ENCODE measurements at places on chromosomes 12 and 14.

GRCh38 chr14:72517736-72518135 is 376.2 kb downstream of the DPF3 start:
- no peak for DNase-seq

- DNase-seq: peak; percentile 91
These were observed at the start of gene EPS8 for GRCh38 chr12:15789220-15790171. EPS8 (minus strand) TSS chr12:15789388; CDS start chr12:15682951, 106,437 bp downstream.

- no peak for DNase-seq
These were observed 223.3 kb downstream of the RGS6 start for GRCh38 chr14:72155379-72155993.

GRCh38 chr12:64892561-64892960 is 68.1 kb downstream of the TBC1D30 start:
- DNase-seq: no peak

- DNase-seq: peak; percentile 46
These were observed 3.6 kb upstream of the RHOF start for GRCh38 chr12:121796855-121797751.

DNA sequence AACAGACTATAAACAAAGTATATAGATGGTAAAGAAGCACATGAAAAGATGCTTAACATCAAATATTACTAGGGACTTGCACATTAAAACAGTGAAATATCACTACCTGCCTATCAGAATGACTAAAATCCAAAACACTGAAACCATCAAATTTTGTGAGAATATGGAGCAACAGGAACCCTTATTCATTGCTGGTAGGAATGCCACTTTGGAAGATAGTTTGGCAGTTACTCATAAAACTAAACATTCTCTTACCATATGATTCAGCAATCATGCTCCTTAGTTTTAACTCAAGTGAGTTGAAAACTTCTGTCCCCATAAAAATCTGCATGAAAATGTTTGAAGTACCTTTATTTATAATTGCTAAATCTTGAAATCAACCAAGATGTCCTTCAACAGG is 297.6 kb downstream of the DAD1 start:
- DNase-seq: no peak

- DNase-seq: no peak
These were observed 36.1 kb upstream of the LRRK2 start for GRCh38 chr12:40188558-40189320.

DNA sequence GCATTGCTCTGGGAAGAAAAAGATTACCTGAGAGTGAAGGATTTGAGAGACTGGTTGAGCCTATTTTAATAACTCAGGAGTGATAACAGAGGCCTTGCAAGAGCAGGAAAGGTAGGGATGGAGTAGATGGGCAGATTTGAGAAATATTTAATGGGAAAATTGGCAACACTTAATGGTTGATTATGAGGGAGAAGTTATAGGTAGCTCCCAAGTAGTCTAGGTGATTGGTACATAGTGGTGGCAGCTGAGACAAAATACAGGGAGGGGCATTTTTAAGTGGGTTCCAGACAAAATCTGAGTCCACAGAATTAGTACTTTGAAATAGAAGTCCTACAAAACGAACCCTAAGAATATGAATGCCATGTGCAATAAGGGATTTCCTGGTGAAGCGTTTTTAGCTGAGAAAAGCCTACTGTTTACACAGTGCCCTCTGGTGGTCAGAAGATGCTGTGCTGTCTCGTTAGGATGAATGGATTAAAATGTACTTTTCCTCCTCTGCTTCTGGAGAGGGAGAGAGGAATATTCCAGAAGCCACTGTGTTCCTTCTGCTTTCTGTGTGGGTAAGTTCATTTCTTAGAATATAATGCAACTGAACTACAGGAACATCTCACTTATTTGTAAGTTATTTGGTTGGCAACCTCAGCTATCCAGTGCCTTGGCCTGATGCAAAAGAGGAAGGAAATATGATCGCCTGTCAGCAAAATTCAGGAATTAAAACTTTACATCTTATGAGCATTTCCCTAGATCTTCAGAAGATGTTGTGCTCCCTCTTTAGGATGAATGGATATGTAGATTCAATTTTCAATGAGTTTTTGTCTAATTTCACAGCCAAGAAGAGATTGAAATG is 6.5 kb downstream of the ZBTB1 start:
- DNase-seq: peak; percentile 46

GRCh38 chr12:117005417-117006046 is 93.7 kb downstream of the TESC start:
- DNase-seq: no peak

DNA sequence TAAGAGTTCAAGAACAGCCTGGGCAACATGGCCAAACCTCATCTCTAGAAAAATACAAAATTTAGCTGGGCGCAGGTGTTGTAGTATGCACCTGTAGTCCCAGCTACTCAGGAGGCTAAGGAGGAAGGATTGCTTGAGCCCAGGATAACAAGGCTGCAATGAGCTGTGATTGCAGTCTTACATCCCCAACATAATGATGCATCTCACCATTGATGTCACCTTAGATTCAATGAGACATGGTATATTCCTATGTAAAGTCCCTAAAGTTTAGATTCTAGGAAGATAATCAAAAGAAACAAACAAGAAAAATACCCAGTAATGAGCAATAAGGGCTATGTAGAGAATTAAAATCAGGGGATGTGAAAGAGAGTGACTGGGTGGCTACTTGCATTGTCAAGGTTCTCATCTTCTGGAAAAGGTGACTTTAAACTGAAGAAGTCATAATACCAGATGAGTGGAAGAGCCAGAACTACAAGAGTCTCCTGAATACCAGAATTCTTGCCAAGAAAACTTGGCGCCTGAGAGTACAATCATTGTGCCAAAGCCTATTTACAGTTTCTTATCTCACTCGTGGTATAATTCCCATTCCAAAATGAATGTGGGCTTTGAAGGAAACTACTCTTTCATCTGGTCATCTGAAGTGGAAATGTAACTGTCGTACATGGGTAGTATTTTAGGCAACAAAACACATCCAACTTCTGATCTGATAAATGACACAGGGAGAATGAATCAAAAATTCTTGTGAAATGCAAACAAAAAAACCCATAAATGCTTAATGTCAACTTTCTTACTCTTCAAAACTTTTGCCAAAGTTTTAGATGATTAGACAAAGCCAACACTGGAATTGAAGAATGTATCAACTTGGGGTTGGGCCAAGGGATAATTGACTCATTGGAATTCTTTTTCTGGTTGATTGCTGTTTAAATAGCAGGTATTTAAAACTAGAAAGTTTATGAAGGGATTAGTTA is 81.1 kb upstream of the ST8SIA1 start:
- no peak for DNase-seq

GRCh38 chr14:81068176-81068782 is 112.9 kb downstream of the TSHR start:
- DNase-seq: no peak

- no peak for DNase-seq
These were observed 31.2 kb downstream of the SRGAP1 start for GRCh38 chr12:63875703-63876102.

DNA sequence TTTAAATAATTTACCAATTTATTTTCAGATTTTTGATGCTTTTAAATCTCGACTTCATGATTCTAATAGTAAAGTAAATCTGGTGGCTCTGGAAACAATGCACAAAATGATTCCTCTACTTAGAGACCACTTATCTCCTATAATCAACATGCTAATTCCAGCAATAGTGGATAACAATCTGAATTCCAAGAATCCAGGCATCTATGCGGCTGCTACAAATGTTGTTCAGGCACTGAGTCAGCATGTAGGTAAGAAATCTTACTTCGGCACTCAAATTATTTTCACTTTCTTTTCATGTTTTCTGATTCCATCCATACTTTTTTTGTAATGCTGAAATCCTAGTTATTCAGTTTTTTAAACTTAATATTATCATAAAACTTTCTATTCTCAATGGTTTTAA is 15.5 kb upstream of the PRPF39 start:
- DNase-seq: no peak

DNA sequence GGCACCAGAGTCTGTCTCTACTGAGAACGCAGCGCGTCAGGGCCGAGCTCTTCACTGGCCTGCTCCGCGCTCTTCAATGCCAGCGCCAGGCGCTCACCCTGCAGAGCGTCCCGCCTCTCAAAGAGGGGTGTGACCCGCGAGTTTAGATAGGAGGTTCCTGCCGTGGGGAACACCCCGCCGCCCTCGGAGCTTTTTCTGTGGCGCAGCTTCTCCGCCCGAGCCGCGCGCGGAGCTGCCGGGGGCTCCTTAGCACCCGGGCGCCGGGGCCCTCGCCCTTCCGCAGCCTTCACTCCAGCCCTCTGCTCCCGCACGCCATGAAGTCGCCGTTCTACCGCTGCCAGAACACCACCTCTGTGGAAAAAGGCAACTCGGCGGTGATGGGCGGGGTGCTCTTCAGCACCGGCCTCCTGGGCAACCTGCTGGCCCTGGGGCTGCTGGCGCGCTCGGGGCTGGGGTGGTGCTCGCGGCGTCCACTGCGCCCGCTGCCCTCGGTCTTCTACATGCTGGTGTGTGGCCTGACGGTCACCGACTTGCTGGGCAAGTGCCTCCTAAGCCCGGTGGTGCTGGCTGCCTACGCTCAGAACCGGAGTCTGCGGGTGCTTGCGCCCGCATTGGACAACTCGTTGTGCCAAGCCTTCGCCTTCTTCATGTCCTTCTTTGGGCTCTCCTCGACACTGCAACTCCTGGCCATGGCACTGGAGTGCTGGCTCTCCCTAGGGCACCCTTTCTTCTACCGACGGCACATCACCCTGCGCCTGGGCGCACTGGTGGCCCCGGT is at the start of gene PTGDR:
Gene PTGDR, plus strand, starts transcription at position 198 of the 778 bp plus-strand sequence. Its CDS starts 117 bp downstream, at position 315.
- DNase-seq: no peak

DNA sequence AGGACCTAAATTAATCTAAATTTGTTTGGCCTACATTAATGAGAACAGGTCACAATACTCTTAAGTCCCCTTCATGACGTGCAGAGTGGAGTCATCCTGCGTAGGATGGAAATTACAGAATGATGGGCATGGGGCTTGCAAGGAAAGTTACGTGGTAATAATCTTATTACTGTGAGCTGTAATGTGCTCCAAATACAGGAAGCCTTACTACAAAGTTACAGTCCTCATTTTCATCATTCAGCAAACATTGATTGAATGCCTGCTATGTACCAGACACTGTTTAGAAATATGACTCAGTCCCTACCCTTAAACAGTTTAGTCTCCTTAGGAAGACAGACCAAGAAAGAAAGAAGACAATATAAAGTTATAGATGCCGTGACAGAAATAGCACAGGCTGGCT is 9.4 kb downstream of the HIGD1C start:
- DNase-seq: no peak

- no peak for DNase-seq
These were observed 186.4 kb upstream of the PRMT8 start for GRCh38 chr12:3304436-3305165.

DNA sequence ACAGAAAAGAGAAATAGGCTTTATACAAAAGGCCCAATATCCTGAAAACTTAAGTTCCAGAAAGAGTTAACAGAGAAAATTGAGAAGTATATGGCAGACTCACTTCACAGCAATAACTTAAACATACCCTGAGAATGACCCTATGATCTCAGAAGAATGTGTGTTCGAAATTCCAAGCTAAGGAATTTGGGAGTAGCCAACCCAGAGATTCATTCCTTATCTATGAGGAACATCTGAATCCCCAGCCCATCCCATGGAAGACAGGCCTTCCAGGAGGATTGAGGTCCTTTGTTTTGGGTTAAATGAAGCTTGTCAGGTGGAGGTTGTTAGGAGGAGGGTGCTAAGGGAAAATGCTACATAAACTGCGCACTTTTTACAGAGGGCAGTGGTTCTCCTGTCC is 7.5 kb upstream of the SAV1 start:
- no peak for DNase-seq

DNA sequence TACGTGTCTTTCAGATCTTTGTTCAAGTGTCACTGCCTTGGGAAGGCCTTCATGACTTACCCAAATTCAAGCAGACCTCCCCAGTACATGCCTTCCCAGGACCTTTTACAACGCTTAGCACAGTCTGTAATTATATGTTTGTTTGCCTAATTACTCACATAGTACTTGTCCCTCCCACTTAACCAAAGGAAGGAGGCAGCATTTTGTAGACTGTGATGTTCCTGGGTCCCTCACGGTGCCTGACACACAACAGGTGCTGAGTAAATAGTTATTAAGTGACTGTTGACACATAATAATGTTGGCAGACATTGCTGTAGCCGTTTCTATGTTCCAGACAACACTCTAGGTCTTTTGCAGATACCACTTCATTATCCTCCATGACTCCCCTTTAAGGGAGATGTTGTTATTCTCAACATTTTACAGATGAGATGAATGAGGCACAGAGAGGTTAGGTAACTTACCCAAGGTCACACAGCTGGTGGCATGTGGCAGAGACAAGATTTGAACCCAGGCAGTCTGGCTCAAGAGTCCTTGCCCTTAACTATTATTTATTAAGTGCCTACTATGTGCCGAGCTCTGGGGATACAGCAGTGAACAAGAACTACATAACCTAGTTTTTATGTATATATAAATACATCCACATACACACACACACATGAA is 130.7 kb downstream of the PHETA1 start:
- no peak for DNase-seq

DNA sequence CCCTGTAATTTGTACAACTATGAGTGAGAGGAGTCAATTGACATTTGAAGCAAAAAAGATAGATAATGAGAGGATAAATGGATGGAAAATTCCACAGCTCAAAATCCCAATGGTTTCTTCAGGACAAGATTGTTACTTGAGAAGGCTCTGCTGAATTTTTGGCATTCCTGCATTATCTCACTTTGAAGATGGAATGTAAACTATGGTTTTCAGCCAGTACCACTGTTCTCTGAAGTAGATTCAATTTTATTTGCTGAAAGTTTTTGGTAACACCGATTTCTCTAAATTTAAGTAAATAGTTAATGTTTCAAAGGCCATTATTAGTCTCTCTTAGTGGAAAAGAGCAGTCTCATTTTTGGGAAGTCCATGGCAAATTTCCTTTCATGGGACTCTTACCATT is 121.9 kb upstream of the SLC38A2 start:
- DNase-seq: no peak

GRCh38 chr14:64279704-64280668 is 14.2 kb downstream of the ESR2 start:
- DNase-seq: no peak

GRCh38 chr12:48997719-48998496 is 1.3 kb downstream of the DDN start:
- DNase-seq: no peak

- DNase-seq: no peak
These were observed 9.3 kb downstream of the SYNE3 start for GRCh38 chr14:95507174-95507573.

DNA sequence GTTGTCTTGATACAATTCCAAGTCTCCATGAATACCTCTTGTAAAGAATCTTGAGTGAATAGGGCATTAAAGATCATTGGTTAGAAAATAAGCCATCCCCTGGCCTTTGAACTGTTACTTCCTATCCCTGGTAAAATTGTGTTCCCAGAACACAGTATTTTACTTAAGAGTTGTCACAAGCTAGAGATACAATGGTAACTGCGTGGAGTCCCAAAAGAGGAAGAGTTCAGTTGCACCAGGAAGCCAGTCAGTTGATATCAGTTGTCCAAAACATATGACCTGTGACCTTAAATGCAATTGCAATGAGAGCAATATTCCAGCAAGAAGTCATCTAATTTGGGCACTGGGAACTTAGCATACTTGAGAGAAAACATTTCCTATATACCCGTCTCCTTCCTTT is 117.3 kb downstream of the NEDD1 start:
- no peak for DNase-seq

Data from NCI-H187 (cell line).